ENCODE measurements at places on chromosomes 16 and 17. TPM values are rescaled to one million over a fixed set of nuclear protein-coding genes. Genes with fewer than 3 reads are reported as not detected.

- H3K4me3 ChIP-seq = no peak overlapping the region
- DNase-seq = no peak
- no peak overlapping the region for H3K27ac ChIP-seq
- peaks cover 8% of the 10 kb centered on the region for H3K4me1 ChIP-seq
Observed at GRCh38 chr17:45302649-45303173, 14.1 kb downstream of the MAP3K14 start.

- H3K36me3 ChIP-seq = no peaks in the 10 kb centered on the region
- peaks cover 16% of the 10 kb centered on the region for H3K4me1 ChIP-seq
- H3K27me3 ChIP-seq = no peaks in the 10 kb centered on the region
- H3K4me3 ChIP-seq = no peak overlapping the region
Observed at GRCh38 chr16:51542981-51543815, 392.1 kb upstream of the SALL1 start.

Gene ABCA10
- total RNA-seq = 0.04 TPM

GRCh38 chr16:12386192-12386591 lies 409.7 kb downstream of the SNX29 start:
- DNase-seq = no peak
- no peaks in the 10 kb centered on the region for H3K4me1 ChIP-seq
- no peak overlapping the region for H3K4me3 ChIP-seq

Gene WNT9B
- total RNA-seq = not detected

Gene HBZ
- not detected for total RNA-seq

Gene NOG
- 45.5 TPM for total RNA-seq

- H3K36me3 ChIP-seq = no peaks in the 10 kb centered on the region
- H3K27me3 ChIP-seq = no peaks in the 10 kb centered on the region
- no peak overlapping the region for H3K4me3 ChIP-seq
- peaks cover 27% of the 10 kb centered on the region for H3K4me1 ChIP-seq
- DNase-seq = no peak
Observed at GRCh38 chr17:73640691-73641090, 3.6 kb downstream of the SDK2 start.

- no peaks in the 10 kb centered on the region for H3K4me1 ChIP-seq
- no peak overlapping the region for H3K27ac ChIP-seq
- no peak overlapping the region for H3K4me3 ChIP-seq
- no peak for DNase-seq
- H3K27me3 ChIP-seq = no peaks in the 10 kb centered on the region
Observed at GRCh38 chr16:31273676-31274075, 13.9 kb downstream of the ITGAM start.

- H3K27me3 ChIP-seq = no peaks in the 10 kb centered on the region
- no peaks in the 10 kb centered on the region for H3K36me3 ChIP-seq
- H3K27ac ChIP-seq = no peak overlapping the region
- DNase-seq = no peak
Observed at GRCh38 chr16:20519231-20519630, 56.9 kb downstream of the ACSM2B start.

- H3K4me1 ChIP-seq = peaks cover 40% of the 10 kb centered on the region
- H3K36me3 ChIP-seq = no peaks in the 10 kb centered on the region
- peak overlapping the region; percentile 60 for H3K27ac ChIP-seq
Observed at GRCh38 chr16:53755026-53755910, 51.3 kb downstream of the FTO start.

Gene SLC12A3
- total RNA-seq = not detected

Gene TPPP3
- total RNA-seq = 4.6 TPM

GRCh38 chr16:58478427-58478826 lies 21.5 kb upstream of the NDRG4 start:
- H3K36me3 ChIP-seq = no peaks in the 10 kb centered on the region
- H3K27ac ChIP-seq = no peak overlapping the region
- no peak for DNase-seq
- no peak overlapping the region for H3K4me3 ChIP-seq
- peaks cover 6% of the 10 kb centered on the region for H3K4me1 ChIP-seq

Gene KRT24
- total RNA-seq = not detected

DNA sequence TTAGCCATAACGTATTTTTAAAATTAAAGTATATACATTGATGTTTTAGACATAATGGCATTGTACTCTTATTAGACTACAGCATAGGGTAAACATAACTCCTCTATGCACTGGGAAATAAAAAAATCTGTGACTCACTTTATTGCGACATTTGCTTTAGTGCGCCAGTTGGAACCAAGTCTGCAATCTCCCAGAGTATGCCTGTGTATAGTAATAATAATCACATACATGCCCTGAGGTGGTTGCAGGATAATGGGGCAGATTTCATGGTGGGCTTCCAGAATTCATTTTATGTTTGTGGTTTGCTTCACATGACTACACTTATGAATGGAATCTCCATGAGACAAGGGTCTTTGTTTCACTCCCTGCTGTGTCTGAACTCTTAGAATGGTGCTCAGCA lies 66.9 kb upstream of the N4BP1 start:
- H3K27me3 ChIP-seq = no peaks in the 10 kb centered on the region
- no peak overlapping the region for H3K27ac ChIP-seq
- peak; percentile 42 for DNase-seq
- H3K36me3 ChIP-seq = no peaks in the 10 kb centered on the region

GRCh38 chr17:49775546-49776260 lies 11.8 kb upstream of the FAM117A start:
- H3K27ac ChIP-seq = no peak overlapping the region
- H3K27me3 ChIP-seq = no peaks in the 10 kb centered on the region
- no peaks in the 10 kb centered on the region for H3K36me3 ChIP-seq
- no peaks in the 10 kb centered on the region for H3K4me1 ChIP-seq
- no peak for DNase-seq

Gene PLD2
- total RNA-seq = 15.0 TPM

Gene HOXB9
- total RNA-seq = not detected

- peak; percentile 3 for DNase-seq
- H3K36me3 ChIP-seq = peaks cover 18% of the 10 kb centered on the region
- no peak overlapping the region for H3K4me3 ChIP-seq
- peaks cover 8% of the 10 kb centered on the region for H3K4me1 ChIP-seq
- H3K27ac ChIP-seq = no peak overlapping the region
Observed at GRCh38 chr16:3235856-3236669, 1.1 kb upstream of the ZNF200 start.

GRCh38 chr17:71869841-71870545 lies 250.8 kb upstream of the SOX9 start:
- no peaks in the 10 kb centered on the region for H3K36me3 ChIP-seq
- no peak overlapping the region for H3K4me3 ChIP-seq
- no peaks in the 10 kb centered on the region for H3K27me3 ChIP-seq
- DNase-seq = peak; percentile 61

DNA sequence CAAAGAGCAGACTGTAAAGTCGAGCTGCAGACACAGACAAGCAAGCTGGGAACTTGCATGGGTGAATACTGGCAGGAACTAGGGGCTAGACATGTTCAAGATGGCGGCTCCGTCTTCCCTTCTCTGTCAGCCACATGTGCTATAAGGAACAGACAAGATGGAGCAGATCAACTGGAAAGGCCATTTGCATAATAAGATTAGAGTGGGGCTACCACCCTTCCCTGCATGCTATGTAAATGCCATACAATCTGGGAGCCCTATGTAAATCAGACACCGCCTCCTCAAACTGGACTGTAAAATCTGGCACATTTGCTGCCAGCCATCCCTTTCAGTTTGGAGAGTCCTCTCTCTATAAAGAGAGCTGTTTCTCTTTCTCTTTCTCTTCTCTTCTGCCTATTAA lies 640.1 kb upstream of the CDH8 start:
- no peak for DNase-seq
- H3K4me3 ChIP-seq = no peak overlapping the region

Gene CDK5R1
- total RNA-seq = 1.7 TPM

DNA sequence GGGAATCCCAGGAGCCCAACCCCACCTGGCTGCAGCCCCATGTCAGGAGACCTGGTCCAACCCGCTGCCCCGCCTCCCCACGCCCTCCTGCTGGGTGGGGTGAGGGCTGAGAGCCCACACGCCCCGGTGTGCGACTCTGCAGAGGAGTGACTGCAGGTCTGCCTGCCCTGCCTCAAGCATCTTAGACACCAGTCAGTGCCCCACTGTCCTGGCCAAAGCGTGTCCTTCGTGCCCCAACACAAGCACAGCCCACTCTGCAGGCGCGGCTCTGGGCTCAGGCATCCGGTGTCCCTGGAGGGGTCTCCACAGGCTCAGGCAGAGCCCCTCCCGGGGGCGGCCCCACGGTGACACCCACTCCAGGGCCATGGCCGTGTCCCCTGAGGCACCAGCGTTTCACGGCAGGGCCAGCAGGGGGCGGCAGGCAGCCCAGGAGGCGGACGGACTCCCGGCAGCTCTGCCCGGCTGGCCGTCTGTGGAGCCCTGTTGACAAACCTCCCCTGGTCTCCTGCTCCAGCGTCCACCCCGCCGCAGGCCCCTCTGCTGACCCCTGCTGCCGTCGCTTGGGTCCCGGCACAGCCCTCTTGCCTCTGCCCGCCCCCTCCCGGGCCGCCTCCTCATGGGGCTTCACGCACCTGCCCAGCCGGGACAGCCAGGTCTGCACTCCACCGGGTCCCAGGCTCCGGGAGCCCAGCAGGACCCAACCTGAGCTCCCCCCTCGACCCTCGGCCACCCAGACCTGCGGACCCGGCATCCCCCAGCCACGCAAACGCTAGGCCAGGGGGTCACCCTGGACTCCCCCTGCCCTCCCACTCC lies 8.6 kb upstream of the UBE2I start:
- no peaks in the 10 kb centered on the region for H3K27me3 ChIP-seq
- no peak overlapping the region for H3K27ac ChIP-seq
- peak; percentile 62 for DNase-seq
- no peak overlapping the region for H3K4me3 ChIP-seq
- H3K36me3 ChIP-seq = no peaks in the 10 kb centered on the region

Gene GPR139
- total RNA-seq = not detected

DNA sequence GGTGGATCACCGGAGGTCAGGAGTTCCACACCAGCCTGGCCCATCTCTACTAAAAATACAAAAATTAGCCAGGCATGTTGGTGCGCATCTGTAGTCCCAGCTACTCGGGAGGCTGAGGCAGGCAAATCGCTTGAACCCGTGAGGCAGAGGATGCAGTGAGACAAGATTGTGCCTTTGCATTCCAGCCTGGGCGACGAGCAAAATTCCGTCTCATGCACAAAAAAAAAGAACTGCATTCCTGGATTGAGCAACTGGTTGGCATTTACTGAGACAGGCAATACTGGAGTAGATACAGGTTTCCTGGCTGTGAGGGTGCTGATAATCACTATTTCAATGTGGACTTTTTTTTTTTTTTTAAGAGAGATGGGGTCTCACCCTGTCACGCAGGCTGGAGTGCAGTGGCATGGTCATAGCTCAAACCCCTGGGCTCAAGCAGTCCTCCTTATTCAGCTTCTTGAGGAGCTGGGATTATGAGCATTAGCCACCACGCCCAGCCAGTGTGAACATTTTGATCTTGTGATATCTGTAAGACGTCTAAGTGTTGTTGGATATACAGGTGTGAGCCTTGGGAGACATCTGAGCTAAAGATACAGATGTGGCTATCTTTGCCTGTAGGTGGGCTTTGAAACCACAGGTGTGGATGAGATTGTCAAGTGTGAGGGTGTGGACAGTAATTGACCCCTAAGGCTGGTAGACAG lies 5.8 kb downstream of the CYB5D2 start:
- no peak for DNase-seq
- no peak overlapping the region for H3K27ac ChIP-seq
- H3K27me3 ChIP-seq = no peaks in the 10 kb centered on the region
- no peaks in the 10 kb centered on the region for H3K36me3 ChIP-seq
- no peak overlapping the region for H3K4me3 ChIP-seq
- H3K4me1 ChIP-seq = no peaks in the 10 kb centered on the region

GRCh38 chr16:31052114-31052513 lies 18.8 kb downstream of the STX4 start:
- H3K4me1 ChIP-seq = no peaks in the 10 kb centered on the region
- no peak overlapping the region for H3K27ac ChIP-seq
- H3K4me3 ChIP-seq = no peak overlapping the region

- H3K4me1 ChIP-seq = no peaks in the 10 kb centered on the region
- no peak overlapping the region for H3K4me3 ChIP-seq
- DNase-seq = no peak
- no peak overlapping the region for H3K27ac ChIP-seq
- no peaks in the 10 kb centered on the region for H3K27me3 ChIP-seq
- no peaks in the 10 kb centered on the region for H3K36me3 ChIP-seq
Observed at GRCh38 chr16:11473728-11474127, 113.0 kb downstream of the LITAF start.

- H3K4me1 ChIP-seq = peaks cover 44% of the 10 kb centered on the region
- peak overlapping the region; percentile 22 for H3K4me3 ChIP-seq
- H3K36me3 ChIP-seq = no peaks in the 10 kb centered on the region
- peak overlapping the region; percentile 93 for H3K27ac ChIP-seq
Observed at GRCh38 chr16:4217204-4218131, 24.4 kb downstream of the SRL start.

GRCh38 chr16:2955779-2956578 lies 8.1 kb upstream of the KREMEN2 start:
- H3K4me3 ChIP-seq = no peak overlapping the region
- no peaks in the 10 kb centered on the region for H3K4me1 ChIP-seq
- no peaks in the 10 kb centered on the region for H3K27me3 ChIP-seq
- no peak overlapping the region for H3K27ac ChIP-seq
- H3K36me3 ChIP-seq = no peaks in the 10 kb centered on the region

GRCh38 chr16:2170080-2170479 lies 14.5 kb downstream of the TRAF7 start:
- no peaks in the 10 kb centered on the region for H3K27me3 ChIP-seq
- no peak overlapping the region for H3K4me3 ChIP-seq
- H3K27ac ChIP-seq = no peak overlapping the region

GRCh38 chr16:21656795-21657768 lies 4.7 kb upstream of the IGSF6 start:
- H3K4me1 ChIP-seq = no peaks in the 10 kb centered on the region
- no peaks in the 10 kb centered on the region for H3K27me3 ChIP-seq
- DNase-seq = peak; percentile 74
- peaks cover 3% of the 10 kb centered on the region for H3K36me3 ChIP-seq
- no peak overlapping the region for H3K4me3 ChIP-seq
- H3K27ac ChIP-seq = no peak overlapping the region

DNA sequence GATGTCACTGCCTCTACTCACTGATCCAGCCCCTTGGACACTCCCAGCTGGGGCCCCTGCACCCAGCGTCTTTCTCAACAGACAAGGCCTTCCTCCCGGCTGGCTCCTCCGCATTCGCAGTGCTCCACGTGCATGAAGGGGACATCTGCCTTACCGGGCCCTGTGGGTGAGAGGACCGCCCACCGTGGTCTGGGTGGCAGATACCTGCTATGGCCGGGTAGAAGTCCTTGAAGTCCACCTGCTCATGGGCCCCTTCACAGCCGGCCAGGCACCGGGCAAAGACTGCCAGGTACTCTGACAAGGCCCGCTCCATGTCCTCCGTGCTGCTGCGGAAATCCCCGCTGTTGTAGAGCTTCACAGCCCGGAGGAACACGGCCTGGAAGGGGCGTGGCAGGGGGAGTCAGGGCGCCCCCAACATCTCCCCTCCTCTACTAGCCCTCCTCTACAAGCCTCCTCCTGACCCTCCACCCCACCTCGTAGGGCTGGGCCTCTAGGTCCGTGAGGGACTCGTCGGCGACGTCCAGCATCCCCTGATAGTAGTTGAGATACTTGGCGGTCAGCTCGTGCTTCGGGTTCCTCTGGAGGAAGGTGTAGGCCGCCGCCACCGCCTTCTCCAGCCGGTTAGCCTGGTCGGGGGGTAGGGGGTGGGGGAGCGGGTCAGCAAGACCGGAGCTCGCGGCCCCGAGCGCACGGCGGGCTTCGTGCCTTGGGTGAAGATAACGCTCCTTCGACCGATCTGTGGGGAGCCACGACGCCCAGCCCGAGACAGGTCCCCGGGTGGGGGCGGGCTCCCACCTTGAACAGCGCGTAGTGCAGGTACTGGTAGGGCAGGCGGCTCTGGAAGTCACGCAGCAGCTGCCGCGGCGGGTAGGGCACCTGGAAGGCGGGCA lies 845 bp downstream of the P3H4 start:
- DNase-seq = no peak
- H3K27me3 ChIP-seq = no peaks in the 10 kb centered on the region
- H3K4me1 ChIP-seq = peaks cover 18% of the 10 kb centered on the region
- peak overlapping the region; percentile 80 for H3K27ac ChIP-seq
- peak overlapping the region; percentile 92 for H3K4me3 ChIP-seq

Gene TPSB2
- total RNA-seq = not detected
